ENCODE measurements at places on chromosomes 5 and 9. TPM values are rescaled to one million over a fixed set of nuclear protein-coding genes. Genes with fewer than 3 reads are reported as not detected.

The CDKN2A gene
- total RNA-seq: 5.4 TPM

The NIPSNAP3A gene
- total RNA-seq: 31.8 TPM

The OR13D1 gene
- not detected for total RNA-seq

The TLX3 gene
- total RNA-seq: not detected

The QRFP gene
- not detected for total RNA-seq

The FBP1 gene
- total RNA-seq: 0.57 TPM

The CYSRT1 gene
- total RNA-seq: 0.16 TPM

The MGAT1 gene
- total RNA-seq: 116 TPM

The ISCA1 gene
- total RNA-seq: 16.2 TPM

The FRMD3 gene
- 2.2 TPM for total RNA-seq

The MRNIP gene
- total RNA-seq: 13.8 TPM

The CTNND2 gene
- not detected for total RNA-seq
